ENCODE measurements at places on chromosomes 11 and 22. TPM values are rescaled to one million over a fixed set of nuclear protein-coding genes. Genes with fewer than 3 reads are reported as not detected.

DNA sequence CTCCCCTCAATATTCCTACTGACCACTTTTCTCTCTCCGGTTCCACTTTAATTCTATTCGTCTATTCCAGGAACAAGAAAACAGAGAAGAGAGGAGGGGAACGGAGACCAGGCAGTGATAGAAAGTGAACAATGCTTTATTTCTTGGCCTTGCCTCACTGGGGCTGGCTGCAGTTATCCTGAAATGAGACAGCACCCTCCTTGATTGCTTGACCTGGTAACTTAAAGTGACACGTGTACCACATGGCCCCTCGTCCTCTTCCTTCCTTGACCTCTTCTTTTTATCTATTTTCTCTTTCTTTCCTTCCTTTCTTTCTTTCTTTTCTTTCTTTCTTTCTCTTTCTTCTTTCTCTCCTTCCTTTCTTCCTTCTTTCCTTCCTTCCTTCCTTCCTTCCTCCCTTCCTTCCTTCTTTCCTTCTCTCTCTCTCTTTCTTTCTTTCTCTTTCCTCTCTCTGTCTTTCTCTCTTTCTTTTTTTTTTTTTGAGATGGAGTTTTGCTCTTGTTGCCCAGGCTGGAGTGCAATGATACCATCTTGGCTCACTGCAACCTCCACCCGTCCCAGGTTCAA, 52.8 kb upstream of the CLMP start:
- no peak for DNase-seq
- no peaks in the 10 kb centered on the region for H3K27me3 ChIP-seq
- no peak overlapping the region for H3K4me3 ChIP-seq
- H3K27ac ChIP-seq = no peak overlapping the region

DNA sequence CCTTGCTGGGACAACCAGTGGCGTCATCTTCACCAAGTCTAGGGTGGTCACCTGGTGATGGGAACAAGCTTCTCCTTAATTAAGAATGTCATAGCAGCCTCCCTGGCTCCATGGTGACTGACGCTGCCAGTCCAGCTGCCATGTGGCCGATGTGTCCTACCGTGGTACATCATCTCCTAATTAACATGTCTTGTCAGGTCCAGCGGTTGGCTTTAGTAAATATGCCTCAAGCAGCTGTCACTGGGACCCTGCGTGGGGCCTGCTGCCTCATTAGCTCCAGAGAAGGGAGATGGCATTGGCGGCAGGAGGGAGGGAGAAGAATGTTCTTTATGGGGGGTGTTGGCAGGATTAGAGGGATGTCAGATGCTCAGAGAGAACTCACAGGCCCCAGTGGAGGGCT, 271.9 kb downstream of the ST3GAL4 start:
- H3K36me3 ChIP-seq = no peaks in the 10 kb centered on the region
- H3K27me3 ChIP-seq = no peaks in the 10 kb centered on the region
- no peak for DNase-seq
- no peak overlapping the region for H3K4me3 ChIP-seq

Gene UBQLNL
- 0.33 TPM for polyA plus RNA-seq

Gene PHOX2A
- 0.33 TPM for polyA plus RNA-seq

All from spleen (tissue), 13 donors.